ENCODE measurements at places on chromosomes 4 and X.

- ATAC-seq, result no peak
Observed at GRCh38 chr4:173171098-173171497, 2.5 kb downstream of the GALNT7 start.

GRCh38 chrX:13966071-13966792, 63.5 kb downstream of the GEMIN8 start:
- ATAC-seq, result no peak

DNA sequence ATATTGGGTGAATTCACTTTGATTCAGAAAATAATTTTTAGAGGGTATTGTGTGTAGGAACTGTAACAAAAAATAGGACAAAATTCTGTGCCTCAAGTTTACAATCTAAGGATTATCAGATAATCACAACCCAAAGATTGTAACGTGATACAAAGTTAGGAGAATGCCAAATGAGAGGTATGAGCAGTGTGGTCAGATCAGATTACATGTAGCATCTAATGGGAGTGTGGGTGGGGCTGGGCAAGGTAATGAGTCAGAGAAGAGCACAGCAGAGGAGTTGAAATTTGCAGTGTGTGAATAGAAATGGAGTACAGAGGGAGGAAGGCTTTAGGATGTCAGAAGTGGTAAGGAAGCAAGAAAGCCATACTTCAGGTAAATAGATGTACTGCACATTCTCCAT, 103.4 kb upstream of the TEX13A start:
- no peak for ATAC-seq

- ATAC-seq, result no peak
Observed at GRCh38 chr4:78591404-78591803, 39.8 kb downstream of the ANXA3 start.

Data from activated CD4-positive, CD25-positive, alpha-beta regulatory T cell treated with anti-CD3 and anti-CD28 coated beads, Interleukin-2, amount 50 U/mL, for 24 hours (primary cell).